Stimulated activated CD4-positive, alpha-beta T cell treated with anti-CD3 and anti-CD28 coated beads, Interleukin-2, amount 100 ng/mL, for 24 hours (primary cell): ENCODE measurements at places on chromosomes 7 and 10.

GRCh38 chr7:90596671-90597562, 796 bp downstream of the CDK14 start:
- no peak for DNase-seq

GRCh38 chr10:34808801-34809745, 6.0 kb downstream of the PARD3 start:
- DNase-seq, result no peak

DNA sequence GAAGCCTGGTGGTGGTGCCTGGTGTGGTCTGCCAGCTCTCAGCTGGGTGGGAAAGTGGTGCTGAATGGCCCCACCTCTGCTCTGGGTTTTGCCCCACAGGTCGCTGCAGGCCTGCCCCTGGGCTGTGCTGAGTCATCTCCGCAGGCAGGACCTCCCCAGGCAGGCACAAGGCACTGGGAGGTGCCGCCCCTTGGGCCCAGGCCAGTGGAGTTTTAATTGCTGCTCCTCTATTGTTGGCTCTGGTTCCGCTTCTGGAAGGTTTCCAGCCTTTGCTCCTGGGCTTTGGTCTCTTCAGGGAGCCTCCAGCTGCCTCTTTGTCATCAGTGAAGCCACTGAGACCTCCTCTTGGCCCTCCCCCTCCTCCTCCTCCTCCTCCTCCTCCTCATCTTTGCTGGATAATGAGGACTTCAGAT, 180.3 kb upstream of the GRB10 start:
- DNase-seq, result no peak

GRCh38 chr10:1653321-1653720, 84.0 kb downstream of the ADARB2 start:
- DNase-seq, result no peak

GRCh38 chr10:125163803-125164202, 3.4 kb upstream of the CTBP2 start:
- DNase-seq, result no peak

DNA sequence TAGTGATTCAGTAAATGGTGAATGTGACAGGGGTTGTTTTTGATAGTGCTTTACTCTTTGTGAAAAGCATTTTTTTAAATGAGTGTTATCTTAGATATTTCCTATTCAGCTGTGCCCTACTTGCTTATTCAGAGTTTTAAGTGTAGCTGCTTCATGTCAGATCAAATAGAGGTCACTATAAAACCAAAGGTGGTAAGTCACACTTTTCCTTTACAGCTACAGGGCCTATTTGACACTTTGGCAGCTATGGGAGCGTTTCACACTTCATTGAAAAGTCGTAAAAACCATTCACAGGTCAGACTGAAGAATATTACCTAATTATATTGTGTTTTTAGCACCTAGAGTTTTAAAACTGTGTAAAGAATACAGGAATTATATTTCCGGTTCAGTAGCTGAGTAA, 67.3 kb downstream of the ANKIB1 start:
- no peak for DNase-seq

- DNase-seq, result no peak
Measured at GRCh38 chr7:38833329-38833728, 75.7 kb downstream of the VPS41 start.

GRCh38 chr10:20405050-20405449, 492.1 kb downstream of the NEBL start:
- DNase-seq, result no peak

DNA sequence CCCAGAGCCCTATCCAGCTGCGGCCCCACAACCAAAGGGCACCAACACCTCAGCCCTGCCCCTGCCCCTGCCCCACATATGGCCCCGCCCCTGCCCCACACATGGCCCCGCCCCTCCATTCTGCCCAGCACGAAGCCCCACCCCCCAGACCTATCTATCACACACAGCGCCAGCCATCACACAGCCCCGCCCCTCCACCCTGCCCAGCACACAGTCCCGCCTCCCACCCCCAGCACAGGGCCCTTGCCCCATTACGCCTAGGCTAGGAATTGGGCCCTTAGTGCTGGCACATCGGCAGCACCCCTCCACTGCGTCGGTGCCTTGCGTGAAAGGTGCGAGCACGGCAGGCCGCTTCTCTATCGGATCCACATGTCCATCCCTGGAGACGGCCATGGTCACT, 126.8 kb downstream of the MAD1L1 start:
- peak; percentile 21 for DNase-seq

GRCh38 chr10:71472912-71473311, 76.2 kb downstream of the CDH23 start:
- no peak for DNase-seq

- DNase-seq, result no peak
Measured at GRCh38 chr7:38070718-38071117, 107.3 kb upstream of the STARD3NL start.

GRCh38 chr10:131574707-131575430, 263.3 kb upstream of the TCERG1L start:
- DNase-seq, result no peak

GRCh38 chr7:96017877-96018276, 245.5 kb downstream of the DYNC1I1 start:
- DNase-seq, result no peak

- DNase-seq, result no peak
Measured at GRCh38 chr7:122629412-122629953, 69.4 kb downstream of the RNF133 start.

GRCh38 chr10:127963136-127963535, 56.2 kb downstream of the PTPRE start:
- no peak for DNase-seq

- DNase-seq, result no peak
Measured at GRCh38 chr7:69114374-69114773, 483.9 kb upstream of the AUTS2 start.

DNA sequence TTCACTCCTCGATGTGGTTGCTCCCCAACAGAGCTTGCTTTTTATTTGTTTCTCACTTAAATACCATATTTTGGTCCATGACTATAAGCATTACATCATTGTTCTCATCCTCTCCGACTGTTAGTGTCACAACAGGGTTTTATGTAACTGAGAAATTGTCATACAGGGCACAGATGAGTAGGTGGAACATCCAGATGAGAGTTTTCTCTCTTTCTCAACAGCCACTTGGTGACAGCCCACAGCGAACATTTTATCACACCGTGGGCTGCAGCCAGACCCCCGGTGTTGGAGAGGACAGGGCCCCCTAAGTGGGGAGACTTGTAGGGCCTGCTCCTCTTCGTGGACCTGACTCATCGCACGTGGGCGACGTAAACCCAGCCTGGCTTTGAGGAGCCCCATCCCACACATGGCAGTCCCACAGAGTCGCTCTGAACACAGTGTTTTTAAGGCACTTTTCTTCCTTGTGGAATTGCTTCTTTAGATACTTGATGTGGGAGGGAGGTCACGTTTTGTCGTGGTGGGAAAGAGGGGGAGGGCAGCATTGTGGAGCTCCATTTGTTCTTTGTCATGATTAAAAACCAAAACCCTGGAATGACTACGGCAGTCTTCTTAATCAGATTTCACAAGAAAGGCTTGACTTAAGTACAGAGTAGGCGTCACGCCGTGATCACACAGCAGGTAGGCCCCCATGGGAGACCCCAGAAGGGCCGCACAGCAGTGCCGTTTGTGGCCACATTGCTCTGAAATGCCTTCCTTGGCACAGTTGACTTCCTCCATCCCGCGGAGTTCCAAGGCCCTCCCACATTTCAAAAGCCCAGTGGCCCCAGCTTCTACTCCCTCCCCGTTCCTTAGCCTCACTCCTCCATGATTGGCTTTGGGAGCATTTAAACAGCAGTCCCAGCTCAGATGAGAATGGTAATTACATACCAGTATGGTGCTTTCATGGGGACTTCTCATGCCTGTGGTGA, 220.6 kb downstream of the CCDC3 start:
- peak; percentile 27 for DNase-seq

GRCh38 chr7:10455936-10456335, 517.7 kb upstream of the PHF14 start:
- no peak for DNase-seq

DNA sequence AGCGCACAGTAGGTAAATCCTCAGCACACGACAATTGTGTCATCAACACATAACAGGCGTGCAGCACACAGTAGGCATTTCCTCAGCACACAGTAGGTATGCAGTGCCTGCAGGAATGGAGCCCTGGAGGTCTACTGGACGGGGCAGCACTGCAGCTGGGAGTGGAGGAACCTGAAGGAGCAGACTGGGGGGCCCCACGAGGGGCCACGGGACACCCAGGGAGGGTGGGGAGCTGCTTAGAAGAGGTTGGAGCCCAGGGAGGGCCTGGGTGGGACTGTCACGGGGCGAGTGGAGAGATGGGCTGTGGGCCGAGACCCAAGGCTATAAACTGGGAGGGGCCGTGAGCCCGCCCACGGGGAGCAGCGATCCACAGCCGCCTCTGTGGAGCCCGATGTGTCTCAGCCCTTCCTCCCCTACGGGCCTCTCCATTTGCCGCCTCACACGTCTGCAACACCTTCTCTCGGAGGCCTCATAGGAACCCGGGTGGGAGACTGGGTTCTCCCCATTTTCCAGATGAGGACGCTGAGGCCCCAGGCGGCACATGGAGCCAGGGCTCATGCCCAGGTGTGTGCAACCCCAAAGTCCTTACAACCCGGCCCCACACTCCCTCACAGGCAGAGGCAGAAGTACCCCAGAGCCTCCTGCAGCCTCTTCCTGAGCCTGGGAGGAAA, 101.5 kb downstream of the MICALL2 start:
- no peak for DNase-seq
